ENCODE measurements at places on chromosomes 6 and 20.
A peak's percentile ranks its signal among the peaks of the same experiment; 100 is the strongest.

- no peak for DNase-seq
These were observed 33.2 kb downstream of the PSMG4 start for GRCh38 chr6:3291987-3292386.

DNA sequence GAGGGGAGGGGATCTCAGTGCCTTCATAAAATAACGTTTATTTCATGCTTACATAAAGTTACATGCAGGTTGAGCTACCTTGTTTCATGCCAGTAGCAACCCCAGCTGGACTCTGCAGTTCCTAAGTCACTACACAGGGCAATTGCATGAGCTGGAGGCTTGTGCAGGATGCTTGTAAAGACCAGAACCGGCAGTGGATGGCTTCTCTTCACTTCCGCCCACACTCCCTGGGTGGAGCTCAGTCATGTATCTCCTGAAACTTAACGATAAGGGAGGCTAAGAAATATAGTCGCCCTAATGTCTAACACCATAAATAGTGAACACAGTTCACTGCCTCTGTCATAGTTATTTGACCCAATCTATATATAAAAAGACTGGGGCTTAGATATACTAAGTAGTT is 99.4 kb upstream of the RAB32 start:
- DNase-seq, result no peak

- DNase-seq, result peak; percentile 12
These were observed 21.7 kb downstream of the VPS52 start for GRCh38 chr6:33249732-33250630.

GRCh38 chr6:32109114-32109764 is at the start of gene TNXB:
TSS of gene TNXB (minus strand) at chr6:32109338. CDS start at chr6:32098198, 11,140 bp downstream.
- DNase-seq, result no peak

GRCh38 chr6:91280494-91280830 is 693.6 kb upstream of the MAP3K7 start:
- DNase-seq, result no peak

DNA sequence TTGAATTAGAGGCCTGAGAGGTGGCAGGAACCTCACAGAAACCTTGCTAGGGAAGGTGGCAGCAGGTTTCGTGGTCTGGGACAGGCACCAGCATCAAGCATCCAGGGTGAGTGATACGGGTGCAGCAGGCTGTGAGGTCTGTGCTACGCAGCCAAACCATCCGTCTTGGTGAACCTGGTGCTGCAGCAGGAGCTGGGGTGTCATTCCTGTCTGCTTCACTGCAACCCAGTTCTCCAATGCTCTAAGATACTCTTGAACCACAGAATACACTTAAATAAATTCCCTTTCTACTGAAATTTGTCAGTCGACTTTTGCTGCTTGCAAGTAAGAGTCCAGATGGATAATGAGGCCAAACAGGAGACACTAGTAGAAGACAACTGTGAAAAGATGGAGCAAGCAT is 9.7 kb upstream of the CBLN4 start:
- no peak for DNase-seq

GRCh38 chr6:70183538-70183937 is 119.3 kb downstream of the COL9A1 start:
- DNase-seq, result no peak

DNA sequence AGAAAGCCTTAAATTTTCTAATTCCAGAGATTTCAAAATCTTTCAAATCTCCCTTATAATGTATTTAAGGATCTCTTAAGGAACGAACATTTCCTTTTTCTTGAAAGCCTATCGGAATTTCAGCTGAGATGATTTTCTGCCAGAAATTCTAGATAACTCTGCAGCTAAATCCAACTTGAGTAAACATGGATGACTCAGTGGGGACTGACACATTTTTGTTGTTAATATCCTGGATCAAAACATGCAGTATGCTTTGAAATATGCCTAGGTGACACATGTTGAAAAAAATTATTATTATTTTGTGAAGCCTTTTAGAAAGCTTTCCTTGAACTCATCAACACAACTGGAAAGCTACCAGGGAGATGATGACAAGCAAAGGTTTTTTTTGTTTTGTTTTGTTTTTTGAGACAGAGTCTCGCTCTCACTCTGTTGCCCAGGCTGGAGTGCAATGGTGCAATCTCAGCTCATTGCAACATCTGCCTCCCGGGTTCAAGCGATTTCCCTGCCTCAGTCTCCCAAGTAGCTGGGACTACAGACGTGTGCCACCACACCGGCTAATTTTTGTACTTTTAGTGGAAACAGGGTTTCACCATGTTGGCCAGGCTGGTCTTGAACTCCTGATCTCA is 140.1 kb upstream of the SNX9 start:
- DNase-seq, result no peak
